ENCODE measurements at places on chromosomes 7 and 10.

DNA sequence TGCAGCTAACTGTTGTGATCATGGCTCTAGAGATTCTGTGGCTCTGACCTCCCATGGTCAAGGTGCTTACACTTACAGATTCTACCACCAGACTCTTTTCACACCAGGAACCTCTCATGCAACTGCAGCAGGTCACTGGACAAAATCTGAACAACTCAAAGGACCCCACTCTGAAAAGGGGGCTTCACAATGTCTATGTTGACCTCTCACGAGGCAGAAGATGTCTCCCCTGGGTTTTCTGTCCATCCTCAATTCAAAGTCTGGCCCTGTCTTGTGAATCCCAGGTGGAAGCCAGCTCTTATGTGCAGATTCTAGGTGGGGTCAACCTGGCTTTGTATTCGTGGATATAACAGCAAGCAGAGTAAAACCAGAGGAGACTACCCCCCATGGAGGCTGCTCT is 118.6 kb upstream of the ZNF479 start:
- no peak for DNase-seq

DNA sequence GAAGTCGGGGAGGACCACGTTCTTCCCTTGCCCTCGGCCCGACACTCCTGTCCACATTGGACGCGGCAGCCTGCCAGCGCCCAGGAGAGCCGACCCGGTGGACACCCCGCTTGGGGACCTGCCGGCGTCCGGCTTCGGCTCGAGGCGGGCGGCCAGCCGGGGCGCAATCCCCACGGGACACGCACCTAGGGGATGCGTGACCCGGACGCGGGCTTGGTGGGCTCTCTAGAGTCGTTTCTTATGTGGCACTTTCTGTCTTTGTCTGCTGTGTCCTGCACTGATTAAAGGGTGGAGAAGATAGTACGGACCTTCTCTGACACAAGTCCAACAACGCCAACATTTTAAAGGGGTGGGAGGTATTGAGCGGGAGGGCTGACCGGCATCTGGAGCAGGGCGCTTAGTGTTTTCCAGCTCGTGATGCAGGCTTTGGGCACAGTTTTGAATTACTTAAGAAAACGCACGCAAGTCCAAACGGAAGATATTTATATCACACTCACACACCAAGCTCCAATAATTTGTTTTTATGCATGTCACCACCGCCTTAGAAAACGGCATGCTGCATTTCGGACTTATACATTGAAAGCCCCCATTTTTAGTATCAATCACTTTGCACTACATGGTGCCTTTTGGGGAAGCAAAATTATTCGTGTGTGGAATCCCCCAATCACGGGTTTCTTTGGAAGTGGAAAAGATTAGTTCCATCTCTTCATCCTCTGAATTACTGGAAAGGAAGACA is 3.9 kb upstream of the SPAG6 start:
- no peak for DNase-seq

- DNase-seq: no peak
These were observed 880 bp downstream of the HERC4 start for GRCh38 chr10:68074031-68074774.

DNA sequence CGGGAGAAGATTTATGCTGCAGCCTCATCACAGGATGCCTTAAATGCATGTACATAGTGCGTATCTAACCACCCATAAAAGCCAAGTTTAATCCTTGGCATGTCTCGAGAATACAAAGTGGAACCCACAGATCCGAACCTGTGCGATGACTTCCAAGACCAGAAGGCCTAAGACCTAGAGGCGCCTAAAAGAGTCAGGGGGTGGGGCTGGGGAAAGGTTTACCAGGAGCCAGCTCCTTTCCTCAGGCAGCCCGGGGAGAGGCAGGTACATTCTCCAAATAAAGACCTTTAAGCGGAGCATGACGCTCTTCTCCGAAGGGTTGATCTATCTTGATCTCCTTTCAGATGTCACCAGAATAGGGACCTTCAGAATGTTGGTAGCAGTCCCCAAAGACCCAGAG is 9.7 kb downstream of the SP8 start:
- DNase-seq: no peak

DNA sequence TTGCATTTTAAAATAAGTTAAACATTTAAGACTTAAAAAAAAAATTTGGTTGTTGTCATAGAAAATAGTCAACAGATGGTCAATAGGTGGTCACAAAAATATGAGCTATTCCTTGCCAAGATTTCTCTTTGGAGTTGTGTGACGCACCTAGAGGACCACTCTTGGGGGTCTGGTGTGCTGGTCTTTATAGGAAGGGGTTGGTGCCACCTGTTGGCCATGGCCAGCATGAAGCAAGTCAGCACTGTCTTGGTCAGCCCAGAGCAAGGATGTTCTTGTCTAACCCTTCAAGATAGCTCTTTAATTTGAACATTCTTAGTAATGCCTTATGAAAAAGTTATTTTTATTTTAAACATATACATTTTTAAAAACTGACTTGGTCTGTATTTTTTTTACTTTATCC is 267.9 kb upstream of the CNTNAP2 start:
- no peak for DNase-seq

DNA sequence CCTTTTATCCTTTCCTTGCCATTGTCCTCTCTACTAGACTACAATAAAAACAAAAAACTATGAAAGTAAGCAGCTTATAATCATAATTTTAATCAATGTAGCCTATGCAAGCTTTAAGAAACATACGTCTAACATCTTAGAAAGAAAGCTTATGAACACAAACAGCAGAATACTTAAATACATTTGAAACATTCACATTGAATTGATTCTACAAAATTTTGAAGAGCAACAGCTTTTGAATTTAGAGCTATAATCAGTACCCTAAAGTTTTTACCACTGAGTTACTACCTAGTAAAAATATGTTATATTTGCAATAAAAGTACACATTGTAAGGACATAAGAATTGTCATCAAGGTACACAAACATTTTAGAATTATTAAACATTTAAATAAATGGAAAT is 7.2 kb downstream of the MEOX2 start:
- DNase-seq: no peak
